ENCODE measurements at places on chromosomes 5 and 9.

- DNase-seq = no peak
Observed at GRCh38 chr5:163407034-163407655, 30.2 kb upstream of the CCNG1 start.

- no peak for DNase-seq
Observed at GRCh38 chr9:21611891-21612290, 129.8 kb upstream of the IFNE start.

DNA sequence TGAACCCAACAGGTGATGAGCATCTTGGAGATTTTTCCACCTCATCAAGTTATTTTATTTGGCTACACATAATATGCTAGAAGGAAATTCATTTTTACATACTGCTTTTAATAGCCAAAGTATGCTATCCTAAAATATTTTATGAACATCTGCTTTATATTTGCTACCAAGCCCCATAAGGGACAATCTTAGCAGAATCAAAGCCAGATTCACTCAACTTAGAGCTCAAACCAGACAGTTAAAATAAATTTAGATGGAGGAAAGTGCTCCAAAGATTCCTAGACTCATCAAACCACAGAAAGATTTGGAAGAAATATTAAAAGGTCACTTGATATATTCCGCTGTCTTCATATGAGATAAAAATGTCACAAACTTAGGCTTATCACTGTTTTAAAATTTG is 637.1 kb upstream of the CCNG1 start:
- no peak for DNase-seq

DNA sequence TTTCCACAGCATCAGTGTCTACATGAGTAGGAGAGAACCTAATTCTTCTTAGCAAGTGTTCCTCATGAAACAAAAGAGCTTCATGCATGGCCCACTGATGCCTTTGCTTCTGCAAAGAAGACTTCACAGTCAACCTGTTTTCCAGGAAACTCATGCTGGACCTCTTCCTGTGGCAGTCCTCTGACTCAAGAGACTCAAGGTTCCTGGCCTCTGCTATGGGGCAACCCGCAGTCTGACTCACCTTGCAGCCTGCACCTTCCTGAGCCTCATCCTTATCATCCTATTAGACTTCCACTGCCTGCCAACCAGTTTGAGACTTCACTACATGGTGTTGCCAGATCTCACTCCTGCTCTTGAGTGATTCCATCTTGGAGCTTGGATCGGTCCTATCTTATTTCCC is 17.6 kb upstream of the AGGF1 start:
- no peak for DNase-seq

DNA sequence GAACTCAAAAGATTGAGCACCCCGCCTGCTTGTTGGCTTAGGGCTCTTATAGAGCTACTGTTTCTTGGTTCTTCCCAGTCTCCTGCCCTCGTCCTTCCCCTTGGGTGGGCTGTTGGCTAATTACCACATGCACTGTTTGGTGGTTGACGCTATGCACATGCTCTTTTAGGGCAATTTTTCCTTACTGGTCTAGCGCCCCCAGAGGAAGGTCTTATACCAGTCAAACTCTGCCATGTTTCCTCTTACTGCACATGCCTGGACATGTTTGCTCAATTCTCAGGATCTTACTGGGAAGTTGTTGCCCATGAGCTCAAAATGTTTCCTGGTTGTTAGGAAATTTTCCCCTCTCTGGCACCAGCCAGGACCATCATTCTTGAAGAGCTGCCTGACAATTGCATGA is 101.9 kb downstream of the SLC28A3 start:
- no peak for DNase-seq

GRCh38 chr9:137095664-137096517 is 9.1 kb downstream of the MAN1B1 start:
- DNase-seq = no peak

DNA sequence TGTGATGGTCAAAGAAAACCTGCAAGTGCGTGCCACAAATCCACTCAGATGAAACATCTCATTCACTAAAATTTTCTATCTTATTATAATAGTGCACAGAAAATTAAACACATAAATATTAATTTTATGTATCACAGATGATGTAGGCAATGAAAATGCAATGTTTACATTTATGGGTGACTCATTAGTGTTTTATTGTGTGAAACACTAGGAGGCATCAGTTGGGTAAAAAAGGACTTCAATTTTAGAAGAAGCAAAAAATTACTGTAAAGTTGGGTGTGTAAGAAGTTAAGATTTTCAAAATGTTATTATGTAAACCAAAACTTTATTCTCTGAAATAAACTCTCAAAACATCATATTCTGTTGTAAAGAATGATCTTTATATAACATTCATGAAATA is 4.0 kb downstream of the MEF2C start:
- no peak for DNase-seq

All from renal cortex interstitium (tissue), 15 donors.